ENCODE measurements at places on chromosomes 16 and 17.
A peak's percentile ranks its signal among the peaks of the same experiment; 100 is the strongest.

- no peak for DNase-seq
Observed at GRCh38 chr17:62931101-62931500, 34.9 kb upstream of the TANC2 start.

GRCh38 chr16:89912143-89912542 lies 6.5 kb upstream of the MC1R start:
- DNase-seq, result no peak

GRCh38 chr16:19294156-19294649 lies 8.7 kb downstream of the CLEC19A start:
- DNase-seq, result peak; percentile 46

DNA sequence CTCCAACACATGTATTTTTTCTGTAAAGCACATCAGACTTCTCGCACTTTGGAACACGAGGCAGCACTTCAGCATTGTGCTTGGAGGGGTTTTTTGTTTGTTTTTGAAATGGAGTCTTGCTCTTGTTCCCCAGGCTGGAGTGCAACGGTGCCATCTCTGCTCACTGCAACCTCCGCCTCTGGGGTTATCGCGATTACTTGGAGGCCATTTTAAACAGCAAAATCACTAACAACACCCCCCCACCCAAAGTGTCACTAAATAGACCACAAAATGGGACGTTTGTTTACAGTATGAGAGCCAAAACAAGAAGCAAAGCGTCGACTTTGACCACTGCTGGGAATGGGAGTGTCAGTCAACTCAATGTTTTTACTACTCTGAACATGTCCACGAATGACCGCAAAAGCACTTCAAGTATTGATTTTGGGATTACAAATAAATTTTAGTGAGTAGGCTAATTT lies 9.0 kb upstream of the C16orf87 start:
- no peak for DNase-seq

GRCh38 chr16:77763994-77764393 lies 24.4 kb upstream of the VAT1L start:
- no peak for DNase-seq

GRCh38 chr16:14609716-14610115 lies 20.3 kb downstream of the PARN start:
- DNase-seq, result no peak

- no peak for DNase-seq
Observed at GRCh38 chr16:3152991-3153368, 18.2 kb downstream of the ZNF213 start.

- peak; percentile 59 for DNase-seq
Observed at GRCh38 chr17:44872131-44872768, 24.6 kb downstream of the HIGD1B start.

Measured in right cardiac atrium (tissue), 5 donors.